WTC11 (cell line): ENCODE measurements at places on chromosomes 7 and 10.

- no peak for DNase-seq
Measured at GRCh38 chr10:93503075-93503474, 6.7 kb downstream of the CEP55 start.

GRCh38 chr10:78312197-78313047 lies 278.8 kb downstream of the RPS24 start:
- no peak for DNase-seq

- no peak for DNase-seq
Measured at GRCh38 chr10:93475871-93476270, 6.3 kb downstream of the MYOF start.

- peak; percentile 41 for DNase-seq
Measured at GRCh38 chr10:22476601-22477321, 131.5 kb downstream of the SPAG6 start.

DNA sequence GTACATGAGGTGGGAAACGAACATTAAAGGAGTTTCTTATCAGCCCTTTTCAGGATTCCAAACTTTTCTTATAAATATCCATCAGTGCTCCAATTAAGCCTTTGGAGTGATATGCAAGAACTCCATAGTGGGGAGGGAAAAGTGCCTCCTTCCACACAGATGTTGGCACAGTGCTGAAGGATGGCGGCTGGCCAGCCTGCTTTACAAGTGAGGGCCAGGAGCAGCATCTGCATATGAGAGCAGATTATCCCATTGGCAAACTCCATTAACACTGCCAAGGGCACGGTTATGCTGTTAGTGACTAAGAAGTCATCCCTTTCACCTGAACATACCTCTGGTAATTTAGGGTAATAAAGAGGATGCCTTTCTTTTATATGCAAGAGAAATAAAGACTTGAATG lies 543.1 kb downstream of the CNTNAP2 start:
- no peak for DNase-seq

GRCh38 chr10:119090968-119091367 lies 10.4 kb upstream of the EIF3A start:
- no peak for DNase-seq

GRCh38 chr7:144747936-144748335 lies 87.9 kb downstream of the TPK1 start:
- DNase-seq = no peak

DNA sequence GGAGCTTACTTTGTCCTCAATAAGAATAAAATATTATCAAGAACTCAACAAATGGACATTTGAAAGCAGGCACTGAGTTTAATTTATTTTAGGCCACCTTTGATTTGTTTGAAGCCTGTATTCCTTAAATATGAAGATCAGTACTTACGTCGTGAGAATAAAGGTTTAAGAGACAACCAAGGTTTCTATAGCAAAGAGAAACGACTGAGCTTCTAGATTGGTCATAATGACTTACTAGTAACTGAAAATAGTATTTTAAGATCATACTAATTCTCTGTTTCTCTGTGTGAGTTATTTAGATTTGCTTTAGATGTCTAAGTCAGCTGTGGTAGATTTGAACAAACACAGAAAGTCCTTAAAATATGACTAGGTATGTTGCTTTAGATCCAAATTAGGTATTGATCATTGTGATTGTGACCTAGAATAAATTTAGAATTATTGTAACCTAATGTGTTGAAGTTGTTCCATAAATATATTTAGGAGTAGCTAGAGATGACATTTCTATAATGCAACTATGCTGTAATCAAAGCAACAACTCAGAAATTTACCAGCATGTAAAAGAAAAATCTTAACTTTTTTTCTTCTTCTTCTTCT lies 2.4 kb upstream of the GLCCI1 start:
- DNase-seq = no peak

GRCh38 chr10:18658271-18659124 lies 733 bp upstream of the ARL5B start:
- no peak for DNase-seq

GRCh38 chr10:74644738-74645137 lies 181.7 kb upstream of the KAT6B start:
- no peak for DNase-seq

DNA sequence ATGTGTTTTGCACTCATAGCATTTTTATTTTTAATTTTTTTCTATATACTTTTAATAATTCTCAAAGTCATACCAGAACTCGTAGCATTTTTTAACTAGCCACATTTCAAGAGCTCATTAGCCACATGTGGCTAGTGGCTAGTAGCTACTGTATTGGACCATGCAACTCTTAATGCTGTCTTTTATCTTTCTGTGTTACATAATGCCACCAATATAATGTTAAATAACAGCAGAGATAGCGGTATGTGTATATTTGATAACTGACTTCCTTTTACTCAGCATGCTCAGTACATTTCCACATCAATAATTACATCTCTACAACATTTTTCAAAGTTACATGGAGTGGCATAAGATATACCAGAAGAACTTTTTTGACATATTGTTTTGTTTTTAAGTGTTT lies 91.4 kb downstream of the CDK13 start:
- DNase-seq = no peak

DNA sequence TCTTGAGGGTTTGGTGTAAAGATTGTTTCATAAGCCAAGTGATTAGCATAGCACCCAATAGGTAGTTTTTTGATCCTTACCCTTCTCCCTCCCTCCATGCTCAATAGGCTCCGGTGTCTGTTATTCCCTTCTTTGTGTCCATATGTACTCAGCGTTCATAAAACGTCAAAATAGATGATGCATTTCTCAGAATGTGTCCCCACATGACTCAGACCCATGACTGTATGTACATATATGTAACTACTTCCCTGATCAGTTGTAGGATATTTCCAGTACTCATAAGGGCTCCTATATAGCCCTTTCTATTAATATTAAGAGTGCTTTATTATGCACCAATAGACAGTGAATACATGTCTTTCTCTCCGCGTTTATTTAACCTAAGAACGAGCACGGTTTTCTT lies 466.9 kb downstream of the KIF20B start:
- DNase-seq = no peak

DNA sequence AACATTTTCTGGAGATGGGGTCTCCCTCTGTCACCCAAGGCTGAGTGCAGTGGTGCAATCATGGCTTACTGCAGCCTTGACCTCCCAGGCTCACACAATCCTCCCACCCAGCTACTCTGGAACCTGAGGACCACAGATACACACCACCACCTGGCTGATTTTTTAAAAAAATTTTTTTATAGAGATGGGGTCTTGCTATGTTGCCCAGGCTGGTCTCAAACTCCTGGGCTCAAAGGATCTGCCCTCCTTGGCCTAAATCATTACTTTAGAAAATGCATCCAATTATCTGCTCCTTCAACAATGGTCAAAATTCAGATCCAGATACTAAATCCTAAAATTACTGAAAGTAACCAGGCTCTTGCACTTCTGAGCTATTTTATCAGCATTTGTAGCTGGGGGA lies 55.2 kb downstream of the CTBP2 start:
- no peak for DNase-seq

DNA sequence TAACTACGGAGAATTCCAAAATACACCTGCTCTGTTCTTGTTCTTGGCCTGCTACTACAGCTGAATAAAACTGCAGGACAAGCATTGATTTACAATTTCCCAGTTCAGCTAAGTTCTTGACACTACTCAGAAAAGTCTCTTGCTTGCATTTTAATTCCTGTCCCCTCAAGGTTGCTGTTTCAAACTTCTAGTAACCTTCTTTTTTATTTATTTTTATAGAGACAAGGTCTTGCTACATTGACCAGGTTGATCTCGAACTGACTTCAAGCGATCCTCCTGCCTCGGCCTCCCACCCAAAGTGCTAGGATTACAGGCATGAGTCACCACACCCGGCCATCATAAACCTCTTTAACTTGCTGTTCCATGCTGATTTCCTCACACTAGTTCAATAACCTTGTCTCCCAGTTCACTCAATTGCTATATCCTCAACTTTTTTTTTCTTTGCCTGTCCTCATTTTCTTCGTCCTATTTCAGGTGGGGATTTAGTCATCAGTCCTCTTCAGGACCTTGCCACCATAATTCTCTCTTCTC lies 79.9 kb downstream of the ARHGAP21 start:
- DNase-seq = no peak

DNA sequence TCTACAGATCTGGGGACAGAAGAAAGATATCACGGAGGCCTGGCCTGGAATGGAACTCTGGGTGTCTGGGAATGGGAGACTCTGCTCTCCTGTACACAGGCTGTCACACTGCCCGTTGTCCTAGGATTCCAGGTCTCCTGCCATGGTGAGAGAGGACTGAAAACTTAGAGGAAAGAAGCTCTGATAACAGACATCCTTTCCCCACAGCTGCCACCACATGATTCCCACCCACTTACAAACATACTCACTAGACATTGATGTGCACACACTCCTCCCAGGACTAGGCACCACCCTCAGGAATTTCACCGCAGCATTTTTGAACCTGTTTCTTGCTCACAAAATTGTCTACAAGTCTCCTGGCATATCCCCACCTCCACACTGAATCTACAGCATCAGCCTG lies 5.7 kb downstream of the ZNF92 start:
- no peak for DNase-seq

GRCh38 chr10:49135575-49136313 lies 1.9 kb upstream of the FAM170B start:
- DNase-seq = no peak

DNA sequence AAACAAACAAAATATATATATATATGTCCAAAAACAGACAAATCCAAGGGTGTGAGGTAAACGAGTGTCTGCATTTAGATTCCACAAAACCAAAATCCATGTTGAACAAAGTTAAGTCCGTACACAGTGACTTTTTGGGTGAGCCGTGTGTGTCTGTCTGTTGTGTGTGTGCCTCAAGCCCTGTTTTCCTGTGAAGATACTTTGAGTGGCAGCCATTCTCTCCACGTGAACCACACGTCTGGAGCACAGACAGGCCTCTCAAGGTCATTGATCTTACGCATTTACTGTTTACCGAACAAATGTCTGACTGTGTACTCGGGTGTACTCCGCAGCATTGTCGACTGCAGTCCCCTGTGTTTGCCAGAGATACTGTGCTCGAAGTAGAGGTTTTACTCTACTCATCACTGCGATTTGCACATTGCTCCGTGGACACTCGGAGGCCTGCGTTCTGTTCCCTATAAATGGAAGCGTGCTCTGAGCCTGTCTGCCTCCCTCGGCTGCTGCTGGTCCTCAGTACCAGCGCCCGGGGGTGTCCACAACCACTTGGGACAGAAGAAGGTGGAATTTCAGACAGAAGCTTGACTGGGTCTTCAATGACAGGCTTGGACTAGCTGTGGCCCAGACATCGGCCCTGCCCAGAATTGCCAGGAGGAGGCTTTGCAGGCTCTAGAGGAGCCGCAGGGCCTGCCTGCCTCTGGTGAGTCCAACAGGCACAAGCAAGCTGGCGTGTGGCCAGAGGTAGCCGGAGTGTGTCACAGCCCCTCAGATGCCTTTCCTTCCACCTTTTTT lies 22.1 kb downstream of the CYP17A1 start:
- no peak for DNase-seq

DNA sequence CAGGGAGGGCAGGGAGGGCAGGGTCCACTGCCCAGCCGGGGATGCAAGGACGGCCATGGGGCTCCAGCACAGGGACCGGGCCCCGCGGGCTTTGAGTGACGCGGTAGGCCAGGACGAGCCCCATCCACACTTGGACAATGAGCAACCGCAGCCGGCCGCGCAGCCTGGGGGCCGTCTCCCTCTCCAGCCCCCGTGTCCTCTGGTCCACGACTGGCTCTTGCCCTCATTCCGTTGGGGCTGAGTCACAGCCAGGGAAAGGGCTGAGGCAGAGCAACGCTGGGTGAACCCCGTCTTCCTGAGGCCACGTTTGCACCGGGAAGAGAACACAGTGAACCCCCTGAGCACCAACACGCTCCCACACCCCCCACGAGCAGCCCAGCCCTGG lies 23.7 kb downstream of the SHH start:
- DNase-seq = no peak

DNA sequence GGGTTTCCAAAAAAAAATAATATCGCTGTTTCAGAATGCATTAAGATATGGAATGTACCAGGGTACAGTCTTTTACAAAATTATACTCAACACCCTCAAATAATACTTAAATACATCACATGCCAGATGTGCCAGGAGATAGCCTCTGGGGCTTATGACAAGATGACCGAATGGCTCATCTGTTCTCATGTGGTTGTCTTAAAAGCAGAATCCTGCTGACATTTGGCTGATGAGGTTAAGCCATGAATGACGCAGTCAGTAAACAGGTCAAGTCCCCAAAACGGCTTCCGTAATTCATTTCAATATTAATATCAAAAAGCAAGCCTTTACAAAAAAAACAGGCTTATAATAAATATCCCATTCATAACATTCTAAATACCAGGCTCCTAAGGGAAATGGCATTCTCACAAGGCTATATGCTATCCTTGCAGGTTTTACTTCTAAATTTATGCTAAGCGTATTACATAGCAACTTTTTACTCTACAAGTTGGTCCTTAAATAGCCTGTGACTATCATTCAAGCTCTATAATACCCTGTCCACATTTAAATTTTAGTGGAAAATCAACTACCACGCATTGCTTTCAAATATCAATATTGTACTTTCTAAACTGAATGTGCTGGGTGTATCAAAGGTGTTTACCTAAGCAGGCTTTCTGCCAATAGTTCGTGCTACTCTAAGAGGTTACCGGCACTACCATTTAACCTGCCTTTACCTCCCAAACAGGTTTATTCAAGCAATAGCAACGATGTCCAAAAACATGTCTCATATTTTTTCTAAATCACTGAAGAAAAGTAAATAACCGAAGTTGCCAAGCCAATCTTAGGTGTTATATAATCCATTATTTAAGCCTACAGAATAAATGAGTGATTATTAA lies 15.6 kb downstream of the SMURF1 start:
- no peak for DNase-seq
